ENCODE measurements at places on chromosomes 4 and X.

GRCh38 chrX:97740044-97740443 is 856.3 kb downstream of the RPA4 start:
- DNase-seq, result no peak

DNA sequence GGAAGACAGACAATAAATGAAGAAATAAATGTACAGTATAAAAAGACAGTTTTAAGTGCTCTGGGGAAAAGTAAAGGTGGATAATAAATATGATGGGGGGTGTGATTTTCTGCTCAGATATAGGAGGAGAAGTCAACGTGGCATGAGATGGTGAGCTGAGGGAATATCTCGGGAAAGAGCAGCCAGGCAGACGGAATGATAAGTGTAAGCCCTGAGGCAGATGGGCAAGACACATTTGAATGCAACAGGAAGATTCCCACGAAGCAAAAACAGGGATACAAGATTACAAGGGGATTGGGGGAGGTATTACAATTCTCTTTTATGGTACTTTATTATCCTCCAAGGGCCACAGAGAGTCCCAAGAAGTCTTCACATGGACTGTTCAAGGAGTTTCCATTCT is 11.1 kb downstream of the ANXA3 start:
- DNase-seq, result no peak

DNA sequence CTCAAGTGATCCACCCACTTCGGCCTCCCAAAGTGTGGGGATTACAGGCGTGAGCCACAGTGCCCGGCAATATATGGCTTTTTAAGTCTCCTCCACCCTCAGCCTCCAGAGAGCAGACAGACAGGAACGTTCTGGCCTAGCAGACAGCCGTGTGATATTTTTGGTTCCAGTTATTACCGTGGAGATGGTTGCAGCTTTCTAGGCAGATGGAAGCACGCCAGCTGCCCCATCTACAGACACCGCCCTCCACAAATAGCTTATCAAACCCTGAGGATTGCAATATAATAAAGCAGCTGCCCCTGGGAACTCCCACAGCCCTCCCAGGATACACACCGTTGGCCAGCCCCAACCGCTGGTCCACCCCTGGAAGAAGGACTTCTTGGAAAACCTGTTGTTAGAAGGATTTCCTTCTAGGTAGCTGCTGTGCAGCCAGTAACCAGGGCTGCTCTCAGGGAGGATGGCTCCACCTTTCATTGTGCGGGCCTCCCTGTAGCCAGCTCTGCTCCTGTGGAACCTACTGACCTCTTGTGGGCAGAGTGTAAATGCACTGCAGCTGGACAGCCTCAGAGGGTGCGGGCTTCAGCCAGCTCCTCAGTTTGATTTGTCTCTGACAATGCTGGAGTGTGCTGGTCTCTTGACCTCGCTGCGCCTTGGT is 44.0 kb downstream of the SLC25A5 start:
- DNase-seq, result peak; percentile 46

- DNase-seq, result no peak
These were observed 1.7 kb upstream of the DCTD start for GRCh38 chr4:182918791-182919302.

- DNase-seq, result no peak
These were observed 137.3 kb upstream of the FTHL17 start for GRCh38 chrX:31209005-31209628.

- no peak for DNase-seq
These were observed 40.9 kb upstream of the NKRF start for GRCh38 chrX:119647089-119647488.

DNA sequence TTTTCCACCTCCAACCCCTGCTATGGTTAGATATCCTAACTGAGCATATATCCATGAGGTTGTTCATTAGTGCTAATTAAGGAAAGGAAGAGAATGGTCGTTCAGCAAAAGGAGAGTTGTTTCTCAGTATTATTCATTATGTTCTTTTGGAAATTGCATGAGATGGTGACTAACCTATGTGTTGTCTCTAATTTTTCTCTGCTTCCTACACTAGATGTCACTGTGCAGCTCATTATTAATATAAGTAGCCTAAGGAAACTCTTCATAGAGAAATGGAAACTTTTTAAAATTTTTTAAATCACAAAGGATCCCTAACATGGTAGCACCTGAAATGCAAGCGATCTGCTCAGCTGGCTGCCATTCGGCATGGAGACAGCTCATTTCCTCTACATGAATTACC is 67.7 kb upstream of the FAM9A start:
- no peak for DNase-seq

DNA sequence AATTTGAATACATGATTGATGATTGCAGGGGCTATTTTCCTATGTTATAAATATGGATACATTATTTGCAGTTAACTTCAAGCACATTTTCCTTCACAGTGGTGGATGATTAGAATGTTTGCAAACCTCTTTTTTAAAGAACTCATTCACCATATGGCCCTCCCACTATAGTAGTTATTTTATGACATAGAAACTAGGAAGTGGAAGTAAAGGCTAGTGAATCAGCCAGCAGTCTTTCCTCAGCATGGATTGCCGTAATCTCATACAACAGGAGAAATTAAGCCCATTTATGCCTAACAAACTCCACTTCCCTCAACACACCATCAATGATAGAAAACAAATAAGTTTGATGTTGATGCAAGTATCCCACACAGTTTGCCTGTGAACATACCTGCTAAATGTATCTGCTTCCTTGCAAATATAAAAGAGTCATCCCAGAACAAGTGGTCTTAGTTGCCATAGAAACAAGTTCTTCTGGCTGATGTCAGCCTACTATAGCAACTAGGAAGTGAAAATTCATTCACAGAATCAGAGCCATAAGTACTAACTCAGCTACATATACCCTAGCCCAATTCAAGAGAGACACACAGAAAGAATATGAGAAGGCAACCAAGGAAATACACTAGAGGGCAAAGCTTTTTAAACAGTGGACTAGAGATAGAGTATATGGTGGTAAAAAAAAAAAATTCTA is 100.9 kb upstream of the RADX start:
- DNase-seq, result no peak

DNA sequence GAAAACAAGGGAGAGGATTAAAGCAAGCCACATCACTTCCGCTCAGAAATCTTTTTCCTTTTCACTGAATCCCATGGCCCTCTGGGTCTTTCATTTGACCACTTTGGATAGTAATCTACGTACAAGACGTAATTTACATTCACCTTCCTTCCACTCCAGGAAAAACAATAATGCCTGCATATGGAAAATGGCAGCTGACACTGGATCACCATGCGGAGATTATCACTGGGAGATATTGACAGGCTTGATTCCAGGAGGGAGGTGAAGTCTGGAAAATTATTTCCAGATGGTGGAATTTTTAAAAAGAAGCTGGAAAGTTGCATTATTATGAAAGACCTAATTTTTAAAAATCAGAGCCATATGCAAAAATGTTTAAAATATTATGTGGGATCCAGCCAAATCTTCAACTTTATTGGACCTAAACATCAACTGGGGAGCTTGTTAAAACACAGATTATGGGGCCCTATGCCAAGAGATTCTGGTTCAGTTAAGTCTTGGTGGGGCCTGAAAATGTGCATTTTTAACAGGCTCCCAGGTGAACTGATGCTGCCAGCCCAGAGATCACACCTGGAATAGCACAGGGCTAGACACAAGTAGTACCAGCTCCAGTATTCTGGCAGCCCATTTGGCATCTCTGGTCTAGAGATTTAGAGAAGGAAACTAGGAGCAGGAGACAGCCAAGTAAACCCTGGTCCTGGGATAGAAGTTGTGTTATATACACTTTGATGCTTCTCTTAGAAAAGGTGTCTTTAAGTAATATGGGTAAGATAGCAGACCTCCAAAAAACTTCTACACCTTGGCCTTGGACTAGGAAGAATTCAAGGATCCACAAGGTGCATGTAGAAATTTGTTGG is 290.3 kb upstream of the LDB2 start:
- DNase-seq, result peak; percentile 70

- no peak for DNase-seq
These were observed 94.1 kb downstream of the ADRA2C start for GRCh38 chr4:3860061-3860912.

DNA sequence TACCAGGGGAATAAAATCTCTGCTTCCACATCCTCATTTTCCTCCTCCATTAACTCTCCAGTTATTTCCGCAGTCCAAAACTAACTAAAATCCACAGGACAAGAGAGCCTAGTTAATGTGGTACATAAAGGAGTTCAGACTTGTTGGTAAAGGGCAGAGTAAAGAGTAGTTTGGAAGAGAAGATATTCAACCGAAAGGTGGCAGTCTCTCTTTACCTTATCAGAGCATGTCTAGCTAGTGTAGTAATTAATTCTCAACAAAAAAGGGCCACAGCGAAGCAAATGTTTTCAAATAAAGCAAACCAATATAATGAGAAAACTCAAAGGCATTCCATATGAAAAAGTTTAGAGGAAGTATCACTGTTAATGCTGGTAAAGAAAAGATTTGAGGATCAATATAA is 286.5 kb downstream of the GLUD2 start:
- no peak for DNase-seq

- DNase-seq, result no peak
These were observed 188.8 kb downstream of the CRLF2 start for GRCh38 chrX:1023676-1024075.

- DNase-seq, result peak; percentile 42
These were observed 39.8 kb downstream of the NHS start for GRCh38 chrX:17414839-17415238.

- DNase-seq, result no peak
These were observed 518 bp upstream of the CNKSR2 start for GRCh38 chrX:21373637-21374162.

DNA sequence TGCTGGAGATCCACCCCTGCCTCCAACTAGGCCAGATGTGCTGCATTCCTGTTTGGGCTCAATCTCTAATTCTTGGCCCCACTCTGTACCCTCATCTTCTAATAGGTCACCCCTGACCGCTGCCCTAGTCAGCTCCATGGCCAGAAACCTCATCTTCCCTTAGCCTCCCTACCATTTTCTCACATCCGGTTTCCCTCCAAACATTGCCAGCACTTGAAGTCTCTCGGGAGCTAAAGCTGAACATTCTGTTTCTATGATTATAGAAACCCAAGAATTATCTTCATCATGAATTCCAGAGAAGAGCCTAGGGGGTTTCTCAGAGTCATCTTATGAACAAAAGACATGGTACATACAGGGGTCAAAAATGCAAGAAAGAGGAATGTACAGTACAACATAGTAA is 179.7 kb downstream of the AMELX start:
- DNase-seq, result no peak

DNA sequence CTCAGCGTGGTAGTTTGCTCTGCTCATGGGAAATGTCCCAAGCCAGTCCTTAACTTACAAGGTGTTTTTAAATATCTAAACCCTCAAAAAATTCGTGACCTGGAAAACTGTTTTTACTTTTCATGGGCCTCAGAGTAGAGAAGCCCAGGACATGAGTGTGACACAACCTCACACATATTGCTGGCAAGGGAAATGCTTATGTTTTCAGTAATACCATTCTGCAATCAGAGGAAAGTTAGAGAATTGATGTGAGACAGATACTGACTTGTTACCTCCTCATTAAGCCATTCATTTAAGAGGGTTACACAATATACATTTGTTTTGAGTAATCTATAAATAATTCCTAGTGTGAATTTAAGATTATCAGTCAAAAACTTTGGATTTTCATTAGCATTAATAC is 209.5 kb downstream of the ARHGAP10 start:
- no peak for DNase-seq

DNA sequence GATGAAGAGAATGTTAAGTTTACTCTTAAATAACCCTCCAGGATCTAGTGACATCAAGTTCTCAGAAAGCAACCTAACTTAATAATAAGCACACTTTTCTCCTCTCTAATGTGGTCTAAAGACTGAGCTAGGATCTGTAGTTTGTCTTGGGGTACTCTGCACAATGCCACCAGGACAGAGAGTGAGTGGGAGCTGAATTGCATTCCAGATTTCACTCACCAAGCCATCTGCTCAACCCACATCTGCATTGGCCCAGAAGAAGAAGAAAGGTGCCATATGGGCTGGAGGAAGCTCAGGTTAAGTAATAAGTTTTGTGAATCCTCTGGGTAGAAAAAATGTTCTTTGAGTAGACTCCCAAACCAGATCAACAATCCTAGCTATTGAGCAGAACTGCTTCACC is 384.6 kb downstream of the PPP3CA start:
- DNase-seq, result no peak

- DNase-seq, result no peak
These were observed 10.2 kb upstream of the INTU start for GRCh38 chr4:127622621-127622920.

DNA sequence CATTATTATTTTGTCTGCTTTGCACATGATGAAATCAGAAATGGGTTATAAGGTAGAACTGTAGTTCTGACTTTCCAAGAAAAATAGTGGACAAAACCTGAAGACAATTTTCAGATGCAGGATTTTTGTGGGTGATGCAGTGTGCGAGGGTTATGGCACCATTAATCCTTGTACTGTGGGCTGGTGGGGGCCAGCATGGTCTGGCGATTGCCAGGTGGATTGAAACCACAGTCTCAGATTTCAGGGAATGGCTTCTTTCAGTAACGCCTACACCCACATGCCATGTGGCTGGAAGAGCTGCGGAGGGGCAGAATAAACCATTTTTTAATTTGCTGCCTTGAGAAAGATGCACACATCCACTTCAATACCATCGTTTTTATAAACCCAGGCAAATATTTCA is 150.5 kb downstream of the ARSF start:
- no peak for DNase-seq

GRCh38 chr4:188032583-188032982 is 37.0 kb downstream of the ZFP42 start:
- no peak for DNase-seq

DNA sequence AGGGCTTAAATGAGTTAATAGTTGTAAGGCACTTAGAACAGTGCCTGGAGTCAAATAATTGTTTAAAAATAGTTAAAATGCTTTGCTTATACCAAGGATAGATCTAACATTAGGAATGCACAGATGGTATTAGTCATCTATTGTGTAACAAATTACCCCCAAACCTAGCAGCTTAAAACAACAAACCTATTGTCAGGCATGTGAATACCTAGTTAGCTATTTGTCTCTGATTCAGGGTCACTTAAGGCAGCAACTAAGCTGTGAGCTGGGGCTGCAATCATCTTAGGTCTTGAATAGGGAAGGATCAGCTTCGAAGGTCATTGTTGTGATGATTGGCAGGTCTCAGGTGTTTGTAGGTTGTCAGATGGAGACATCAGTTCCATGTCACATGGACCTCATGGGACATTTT is 42.4 kb upstream of the AGA start:
- no peak for DNase-seq

DNA sequence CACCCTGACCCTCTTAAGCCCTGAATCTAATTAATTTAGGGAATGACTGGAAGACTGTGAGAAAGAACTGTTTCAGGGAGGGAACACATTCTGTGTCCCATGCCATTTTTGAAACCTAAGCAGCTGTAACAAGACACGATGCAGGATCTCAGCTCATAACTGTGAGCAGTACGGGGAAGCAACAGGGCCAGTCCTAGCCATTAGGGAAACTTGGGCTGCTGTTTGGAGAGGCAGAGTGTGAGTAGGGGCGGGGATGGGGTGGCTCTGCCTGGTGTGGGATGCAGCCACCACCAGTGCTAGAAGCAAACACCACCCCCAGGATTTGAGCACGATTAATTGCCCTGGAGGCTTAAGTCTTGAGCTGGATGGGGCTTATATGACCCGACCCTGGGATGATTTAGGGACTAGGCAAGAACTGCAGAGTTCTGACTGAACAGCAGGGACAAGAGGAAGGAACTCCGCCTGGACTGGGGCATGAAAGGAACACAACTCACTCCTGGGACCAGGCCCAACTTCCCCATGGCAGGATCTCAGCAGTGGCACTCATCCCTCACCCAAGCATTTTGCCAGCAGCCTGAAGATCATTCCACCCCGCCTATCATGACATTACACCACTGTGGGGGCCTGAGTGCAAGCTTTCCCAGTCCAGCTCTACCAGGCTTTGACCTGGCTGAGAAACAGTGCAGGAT is 43.1 kb downstream of the ATRX start:
- no peak for DNase-seq

GRCh38 chr4:88137112-88137511 is 21.3 kb downstream of the ABCG2 start:
- DNase-seq, result no peak

Measured in right forelimb (tissue), 1 donor.